ENCODE measurements at places on chromosomes 7 and 10.

- DNase-seq, result no peak
These were observed 11.6 kb downstream of the GRID1 start for GRCh38 chr10:86354761-86355540.

- no peak for DNase-seq
These were observed 317.4 kb upstream of the SP8 start for GRCh38 chr7:21104124-21104500.

DNA sequence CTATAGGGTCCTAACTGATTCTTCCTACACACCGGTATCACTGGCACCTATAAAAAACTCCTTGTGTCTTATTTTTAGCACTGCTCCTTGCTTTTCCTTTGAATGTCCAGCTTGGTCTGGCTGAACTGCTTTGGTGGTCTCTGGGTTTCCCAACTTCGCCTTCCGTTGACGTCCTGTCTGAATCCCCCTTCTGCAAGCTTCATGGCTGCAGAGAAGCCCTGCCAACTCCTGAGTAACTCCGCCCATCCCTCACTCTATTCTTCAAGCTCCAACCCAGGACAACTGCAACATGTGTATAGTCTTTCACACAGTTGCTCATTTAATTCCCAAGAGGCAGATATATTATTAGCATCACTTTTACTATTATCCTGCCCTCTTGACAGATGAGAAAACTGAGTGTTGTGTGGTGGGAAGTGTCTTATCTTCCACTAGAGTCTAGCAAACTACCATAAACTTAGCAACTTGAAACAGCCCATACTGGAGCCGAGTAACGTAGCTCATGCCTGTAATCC lies 40.9 kb downstream of the MTURN start:
- DNase-seq, result no peak

GRCh38 chr10:6141296-6142151 lies 52.7 kb downstream of the RBM17 start:
- DNase-seq, result no peak

DNA sequence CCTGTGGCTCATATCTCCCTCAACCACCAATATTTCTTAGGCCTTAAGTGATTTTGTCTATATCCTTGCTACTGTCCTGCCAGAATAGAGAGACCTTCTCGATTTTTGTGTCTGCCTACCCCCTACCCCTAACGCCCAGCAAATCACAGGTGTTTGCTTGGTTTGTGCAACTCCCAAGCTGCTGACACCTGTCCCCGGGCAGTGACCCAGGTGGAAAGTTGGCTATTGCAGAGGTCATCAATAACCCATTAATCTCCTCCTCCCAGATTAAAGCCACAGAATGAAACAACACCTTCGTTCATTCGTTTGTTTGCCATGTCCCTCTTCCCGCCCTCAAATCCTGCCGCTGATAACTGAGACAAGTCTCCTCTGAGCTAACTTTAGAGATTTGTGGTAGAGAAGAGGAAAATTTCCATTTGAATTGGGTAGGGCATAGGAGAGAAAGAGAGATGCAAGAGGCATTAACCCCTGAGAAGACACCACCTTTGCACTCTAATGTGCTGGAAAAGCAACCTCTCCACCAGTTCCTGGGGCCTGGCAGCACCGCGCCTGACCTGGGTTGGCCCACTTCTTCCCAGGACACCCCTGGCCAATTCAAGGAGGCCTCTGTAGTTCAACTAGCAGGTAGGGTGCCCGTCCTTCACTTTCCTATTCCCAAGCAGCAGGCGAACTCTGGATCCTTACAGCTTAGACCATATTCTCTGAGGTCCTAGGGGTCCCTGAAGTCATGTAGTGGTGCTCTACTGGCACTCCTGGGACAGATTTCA lies 3.0 kb downstream of the NEUROG3 start:
- DNase-seq, result no peak

DNA sequence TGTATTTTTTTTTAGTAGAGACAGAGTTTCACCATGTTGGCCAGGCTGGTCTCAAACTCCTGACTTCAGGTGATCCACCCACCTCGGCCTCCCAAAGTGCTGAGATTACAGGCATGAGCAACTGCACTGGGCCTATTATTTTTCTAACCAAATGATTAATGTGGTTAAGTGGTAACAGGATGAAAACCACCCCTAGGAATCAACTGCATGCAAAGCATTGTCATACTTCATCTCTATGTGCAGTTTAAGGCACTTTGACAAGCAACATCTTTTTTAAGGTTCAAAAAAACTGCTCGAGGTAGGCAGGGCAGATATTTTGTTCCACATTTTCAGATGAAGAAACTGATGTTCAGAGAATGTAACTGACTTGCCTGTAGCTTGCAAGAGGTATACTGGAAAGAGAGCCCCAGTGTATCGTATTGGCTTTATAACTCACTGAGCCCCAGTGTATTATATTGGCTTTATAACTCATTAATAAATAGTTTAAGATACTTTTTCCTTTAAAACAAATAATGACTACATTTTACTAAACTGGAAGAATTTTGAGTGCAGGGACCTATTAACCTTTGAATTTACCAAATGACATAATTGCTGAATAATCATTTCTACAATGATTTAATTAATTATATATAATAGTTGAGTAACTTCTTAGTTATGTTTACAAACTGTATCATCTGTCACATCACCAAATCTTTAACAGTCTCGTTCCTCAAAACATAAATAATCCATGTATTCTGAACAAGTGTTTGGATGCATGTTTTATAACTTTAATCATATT lies 38.1 kb downstream of the RTKN2 start:
- DNase-seq, result no peak

GRCh38 chr10:75226656-75227055 lies 9.1 kb downstream of the COMTD1 start:
- DNase-seq, result no peak

- no peak for DNase-seq
These were observed 33.0 kb downstream of the UCMA start for GRCh38 chr10:13201132-13201531.

DNA sequence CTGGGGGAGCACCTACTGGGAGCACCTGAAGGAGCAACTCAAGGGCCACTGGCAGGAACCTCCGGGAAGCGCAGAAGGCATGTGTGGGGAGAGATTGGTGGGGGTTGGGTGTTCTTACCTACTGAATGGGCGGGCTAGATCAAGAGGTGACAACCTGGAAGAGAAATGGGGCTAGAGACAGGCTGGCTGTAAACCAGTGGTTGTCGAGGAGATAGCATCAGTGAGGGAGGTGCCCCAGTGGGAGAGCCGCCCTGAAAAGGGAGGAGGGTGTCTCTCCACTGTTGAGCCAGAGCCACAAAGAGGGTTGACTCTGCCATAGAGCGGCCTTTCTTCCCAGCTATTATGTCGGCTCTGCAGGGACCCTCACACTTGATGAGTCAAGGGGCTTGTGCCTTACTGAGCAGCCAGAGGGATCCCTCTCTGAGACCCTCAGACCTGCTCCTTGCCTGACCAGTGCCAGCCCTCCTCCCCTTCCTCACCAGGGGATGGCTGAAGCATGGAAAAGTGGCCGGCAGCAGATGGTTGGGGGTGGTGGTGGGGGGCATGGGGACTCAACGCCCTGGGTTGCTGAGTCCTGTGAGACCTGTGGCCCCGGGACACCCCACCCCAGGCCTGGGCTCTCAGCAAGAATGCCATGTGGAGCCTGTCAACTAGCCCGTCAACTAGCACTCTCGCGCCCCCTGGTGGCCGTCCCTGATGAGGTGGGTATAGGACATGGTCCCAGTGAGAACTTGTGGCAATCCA lies 36.4 kb upstream of the PURB start:
- peak; percentile 95 for DNase-seq

DNA sequence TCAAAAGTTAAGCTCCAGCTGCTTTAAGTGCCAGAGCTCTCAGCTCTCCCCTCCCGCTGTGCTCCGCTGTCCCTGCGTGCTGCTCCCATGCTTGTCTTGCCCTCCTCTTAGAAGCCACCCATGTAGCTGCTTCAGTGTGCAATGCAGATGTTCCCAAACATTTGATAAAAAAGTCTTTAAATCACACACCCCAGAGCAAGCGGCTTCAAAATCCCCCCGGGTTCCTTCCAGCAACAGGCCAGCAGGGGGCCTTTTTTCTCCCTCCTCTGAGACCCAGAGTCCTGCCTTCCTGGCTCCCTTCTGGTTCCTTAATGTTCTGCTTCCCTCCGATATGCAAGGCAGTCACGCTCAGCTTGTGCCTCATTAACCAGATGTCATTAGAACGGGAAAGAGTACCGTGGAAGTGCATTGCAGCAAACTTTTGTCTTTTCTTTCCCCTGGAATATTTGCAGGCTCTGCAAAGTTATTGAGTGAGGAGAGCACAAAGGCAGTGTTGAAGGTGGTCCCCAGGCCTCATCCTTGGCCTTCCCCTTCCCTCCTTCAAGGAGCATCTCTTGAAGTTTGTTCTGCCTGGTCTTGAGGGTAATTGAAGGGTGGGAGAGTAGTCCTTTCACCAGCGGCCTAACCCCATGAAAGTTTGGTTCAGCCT lies 25.5 kb downstream of the LDB3 start:
- DNase-seq, result no peak

DNA sequence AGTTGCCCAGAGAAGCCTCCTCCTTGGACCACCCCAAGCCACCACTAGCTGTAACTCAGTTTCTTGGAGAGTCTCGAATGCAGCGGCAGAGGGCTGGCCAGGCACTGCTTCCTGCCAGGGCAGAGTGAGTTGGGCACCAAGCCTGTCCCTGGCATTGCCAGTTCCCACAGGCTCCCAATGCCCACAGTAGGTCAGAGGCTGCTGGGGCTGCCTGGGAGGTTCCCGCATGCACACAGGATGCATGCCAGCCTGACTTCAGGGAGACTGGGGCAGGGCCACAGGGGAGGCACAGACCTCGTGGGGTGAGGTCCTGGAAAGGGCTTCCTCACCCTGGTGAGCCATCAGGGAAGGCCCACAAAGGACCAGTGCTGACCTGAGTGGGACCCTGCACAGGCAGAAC lies 152.8 kb downstream of the ZNF248 start:
- no peak for DNase-seq

GRCh38 chr10:69644658-69645295 lies 14.7 kb downstream of the FAM241B start:
- DNase-seq, result no peak

DNA sequence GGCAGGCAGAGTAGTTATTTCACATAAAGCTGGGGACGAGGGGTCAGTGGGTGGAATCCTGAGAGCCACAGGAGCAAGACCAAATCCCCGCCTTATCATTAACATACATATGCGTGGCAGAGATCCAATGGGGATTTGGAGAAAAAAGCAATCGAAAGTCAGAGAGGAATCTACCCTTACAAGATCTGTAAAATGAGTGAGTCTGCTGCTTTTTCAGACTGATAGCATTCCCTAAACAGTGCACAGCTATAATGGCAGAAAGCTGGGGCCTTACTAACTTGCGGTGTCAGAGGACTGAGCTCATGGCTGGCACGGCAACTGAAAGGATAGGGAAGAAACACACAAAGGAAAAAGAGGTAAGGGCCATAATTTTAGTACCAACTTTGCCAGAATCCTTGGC lies 25.0 kb downstream of the GPR22 start:
- no peak for DNase-seq

GRCh38 chr10:13743101-13743693 lies 156.4 kb downstream of the PRPF18 start:
- no peak for DNase-seq

GRCh38 chr10:100978901-100979195 lies 8.4 kb downstream of the MRPL43 start:
- DNase-seq, result no peak

GRCh38 chr10:132143162-132143561 lies 43.6 kb upstream of the DPYSL4 start:
- no peak for DNase-seq

GRCh38 chr10:5930272-5930671 lies 40.2 kb downstream of the FBH1 start:
- no peak for DNase-seq

- no peak for DNase-seq
These were observed 40.8 kb upstream of the PFKFB3 start for GRCh38 chr10:6161921-6162320.

DNA sequence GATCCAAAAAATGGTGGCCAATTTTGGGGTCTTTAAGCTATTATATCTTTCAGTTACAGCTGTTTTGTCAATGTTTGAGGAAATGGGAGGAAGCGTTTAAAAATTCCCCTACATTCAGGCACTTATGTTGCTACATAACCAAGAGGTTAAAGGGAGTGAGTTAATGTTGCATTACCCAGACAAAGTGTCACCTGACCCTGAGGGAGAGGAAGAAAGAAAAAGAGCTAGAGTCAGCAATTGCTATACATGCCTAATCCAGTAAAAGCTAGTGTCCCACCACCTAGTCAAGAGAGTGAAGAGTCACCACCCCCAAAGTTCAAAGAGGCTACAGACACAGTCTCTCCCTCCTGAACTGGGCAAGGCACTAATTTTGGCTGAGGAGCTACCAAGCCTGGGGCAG lies 69.5 kb upstream of the ZNF92 start:
- no peak for DNase-seq

- DNase-seq, result no peak
These were observed 241.6 kb upstream of the TCF7L2 start for GRCh38 chr10:112708461-112708860.

- no peak for DNase-seq
These were observed 107.1 kb downstream of the DLG5 start for GRCh38 chr10:77819210-77820112.

DNA sequence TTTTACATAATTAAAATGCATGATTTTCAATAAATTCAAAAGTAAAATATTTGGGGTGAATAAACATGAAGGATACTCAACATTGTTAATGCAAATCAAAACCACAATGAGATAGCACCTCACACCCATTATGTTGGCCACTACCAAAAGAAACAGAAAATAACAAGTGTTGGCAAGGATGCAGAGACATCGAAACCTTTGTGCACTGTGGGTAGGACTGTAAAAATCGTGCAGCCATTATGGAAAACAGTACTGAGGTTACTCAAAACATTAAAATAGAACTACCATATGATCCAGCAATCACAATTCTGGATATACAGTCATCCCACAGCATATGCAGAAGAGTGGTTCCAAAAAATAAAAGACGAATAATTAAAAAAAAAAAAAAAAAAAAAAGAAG lies 13.1 kb downstream of the EZH2 start:
- no peak for DNase-seq

DNA sequence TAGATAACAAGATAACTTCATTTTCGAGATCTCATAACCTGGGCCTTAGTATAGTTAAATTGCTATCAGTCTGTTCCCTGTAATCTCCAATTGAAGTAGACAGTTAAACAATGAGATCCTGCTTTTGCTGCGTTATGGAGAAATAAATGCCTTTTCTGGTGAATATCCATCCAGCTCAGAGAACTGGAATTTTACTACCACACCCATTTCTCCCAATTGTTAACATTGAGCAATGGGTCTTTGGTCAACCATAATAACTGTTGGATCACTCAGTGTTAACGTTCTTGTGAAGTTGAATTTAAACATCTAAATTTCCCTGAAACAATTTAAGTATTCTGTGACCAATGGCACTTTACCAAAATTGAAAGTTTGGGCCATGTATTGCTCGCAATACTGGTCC lies 3.0 kb downstream of the CALU start:
- no peak for DNase-seq

GRCh38 chr7:117841611-117842010 lies 31.6 kb downstream of the CTTNBP2 start:
- no peak for DNase-seq
